ENCODE measurements at places on chromosomes 4 and X.

GRCh38 chr4:7638984-7639789 is 204.5 kb upstream of the PSAPL1 start:
- H3K27ac ChIP-seq: no peak overlapping the region
- peak overlapping the region; percentile 14 for H3K4me3 ChIP-seq
- DNase-seq: no peak
- no peaks in the 10 kb centered on the region for H3K4me1 ChIP-seq
- no peaks in the 10 kb centered on the region for H3K36me3 ChIP-seq

DNA sequence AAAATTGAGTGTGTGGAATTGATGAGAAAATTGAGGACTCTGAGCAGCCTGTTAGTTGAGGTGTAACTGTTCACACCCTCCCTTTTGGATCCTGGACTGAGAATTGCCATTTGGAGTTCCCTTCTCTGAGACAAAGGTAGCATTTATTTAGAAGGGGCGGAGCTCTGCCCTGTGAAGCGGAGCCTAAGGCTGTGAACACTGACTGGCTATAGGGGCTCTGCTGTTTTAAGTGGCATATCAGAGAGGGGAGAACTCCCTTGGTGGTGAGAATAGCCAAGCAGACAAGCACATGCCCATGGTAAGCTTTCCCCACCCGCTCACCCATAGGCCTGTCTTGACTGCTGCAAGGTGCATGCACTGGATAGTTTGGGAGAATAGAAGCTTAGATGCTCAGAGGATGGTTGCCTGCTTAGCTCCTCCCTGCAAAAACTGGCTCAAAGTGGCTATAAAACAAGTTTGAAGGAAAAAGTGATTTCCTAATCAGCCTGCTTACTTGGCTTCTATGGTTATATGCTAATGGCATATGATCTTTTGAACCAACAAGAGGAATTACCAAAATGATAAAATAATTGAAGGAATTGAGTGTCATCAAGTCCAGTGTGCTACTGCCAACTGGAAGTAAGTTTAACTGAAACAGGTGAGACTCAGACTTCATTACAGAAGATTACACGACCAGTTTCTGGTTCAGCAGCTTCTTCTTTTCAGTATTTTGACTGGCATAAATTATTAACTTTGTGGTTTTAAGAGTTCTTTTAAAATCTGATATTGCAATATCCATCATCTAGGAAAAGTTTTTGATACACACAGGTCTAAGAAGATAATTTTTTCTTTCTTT is 108.4 kb downstream of the AFF1 start:
- peaks cover 8% of the 10 kb centered on the region for H3K36me3 ChIP-seq
- H3K27me3 ChIP-seq: no peaks in the 10 kb centered on the region
- H3K4me3 ChIP-seq: no peak overlapping the region
- no peak for DNase-seq
- peaks cover 12% of the 10 kb centered on the region for H3K4me1 ChIP-seq

- peaks cover 1% of the 10 kb centered on the region for H3K36me3 ChIP-seq
- DNase-seq: no peak
- no peak overlapping the region for H3K4me3 ChIP-seq
- no peak overlapping the region for H3K27ac ChIP-seq
- no peaks in the 10 kb centered on the region for H3K27me3 ChIP-seq
Measured at GRCh38 chr4:30801876-30802275, 81.7 kb downstream of the PCDH7 start.

DNA sequence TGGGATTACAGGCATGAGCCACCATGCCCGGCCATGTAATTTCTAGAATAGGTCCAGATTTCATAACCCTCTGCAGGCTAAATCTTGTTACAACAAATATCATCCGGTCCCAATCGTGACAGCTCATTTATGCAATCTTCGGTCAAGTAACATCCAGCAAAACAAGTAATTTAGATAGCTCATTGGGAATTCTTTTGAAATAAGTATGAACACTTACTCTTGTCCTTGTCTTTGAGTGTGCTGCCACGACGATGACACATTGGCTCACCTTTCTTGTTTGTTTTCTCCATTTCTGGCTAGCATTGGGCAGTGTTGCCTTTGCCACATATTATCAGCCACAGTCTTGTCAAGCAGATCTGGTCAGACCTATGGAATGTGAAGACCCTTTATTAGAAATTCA is 92.0 kb downstream of the PHEX start:
- no peaks in the 10 kb centered on the region for H3K36me3 ChIP-seq
- peaks cover 11% of the 10 kb centered on the region for H3K4me1 ChIP-seq
- peak; percentile 78 for DNase-seq

DNA sequence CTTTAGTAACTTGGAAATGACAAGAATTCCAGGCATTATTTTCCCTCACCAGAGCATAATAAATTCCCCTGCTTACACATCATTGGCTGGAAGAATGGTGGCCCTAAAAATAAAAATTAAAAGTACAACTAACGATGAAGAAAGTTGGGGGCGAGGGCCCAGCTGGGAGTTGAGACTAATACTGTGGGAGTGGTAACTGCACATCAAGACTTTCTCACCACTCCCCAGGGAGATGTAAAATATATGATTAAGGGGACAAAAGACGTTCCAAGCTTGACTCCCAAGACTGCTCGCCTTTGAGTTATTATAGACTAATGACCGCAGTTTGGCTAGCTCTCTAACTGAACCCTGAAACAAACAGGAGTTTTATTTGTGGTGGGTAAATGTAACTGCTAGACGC is 30.0 kb downstream of the SMIM31 start:
- H3K27ac ChIP-seq: no peak overlapping the region
- H3K4me3 ChIP-seq: no peak overlapping the region
- no peak for DNase-seq
- H3K36me3 ChIP-seq: no peaks in the 10 kb centered on the region
- no peaks in the 10 kb centered on the region for H3K4me1 ChIP-seq
- no peaks in the 10 kb centered on the region for H3K27me3 ChIP-seq

- no peak overlapping the region for H3K27ac ChIP-seq
- no peaks in the 10 kb centered on the region for H3K36me3 ChIP-seq
- H3K4me1 ChIP-seq: no peaks in the 10 kb centered on the region
- no peak for DNase-seq
- H3K4me3 ChIP-seq: no peak overlapping the region
Measured at GRCh38 chr4:132865922-132866321, 283.2 kb upstream of the PCDH10 start.

GRCh38 chr4:66443008-66443407 is 772.7 kb upstream of the EPHA5 start:
- H3K27me3 ChIP-seq: no peaks in the 10 kb centered on the region
- DNase-seq: no peak
- no peak overlapping the region for H3K27ac ChIP-seq
- no peaks in the 10 kb centered on the region for H3K4me1 ChIP-seq

DNA sequence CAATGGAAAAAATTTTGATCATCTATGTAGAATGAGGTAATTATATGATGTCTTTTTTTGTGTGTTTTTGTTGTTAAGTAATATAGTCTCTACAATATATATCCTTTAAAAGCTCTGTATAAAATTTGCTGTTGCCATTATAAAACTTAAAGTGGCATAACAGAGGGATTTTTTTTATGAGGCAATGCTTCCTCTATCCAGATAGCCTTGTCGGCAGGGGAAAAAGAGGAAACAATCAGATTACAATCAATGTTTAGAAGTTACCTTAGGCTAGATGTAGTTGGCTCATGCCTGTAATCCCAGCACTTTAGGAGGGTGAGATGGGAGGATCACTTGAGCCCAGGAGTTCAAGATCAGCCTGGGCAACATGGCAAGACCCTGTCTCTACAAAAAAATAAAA is 86.8 kb downstream of the DIAPH2 start:
- H3K4me3 ChIP-seq: no peak overlapping the region
- H3K27me3 ChIP-seq: no peaks in the 10 kb centered on the region
- no peaks in the 10 kb centered on the region for H3K4me1 ChIP-seq
- DNase-seq: no peak
- H3K36me3 ChIP-seq: no peaks in the 10 kb centered on the region

DNA sequence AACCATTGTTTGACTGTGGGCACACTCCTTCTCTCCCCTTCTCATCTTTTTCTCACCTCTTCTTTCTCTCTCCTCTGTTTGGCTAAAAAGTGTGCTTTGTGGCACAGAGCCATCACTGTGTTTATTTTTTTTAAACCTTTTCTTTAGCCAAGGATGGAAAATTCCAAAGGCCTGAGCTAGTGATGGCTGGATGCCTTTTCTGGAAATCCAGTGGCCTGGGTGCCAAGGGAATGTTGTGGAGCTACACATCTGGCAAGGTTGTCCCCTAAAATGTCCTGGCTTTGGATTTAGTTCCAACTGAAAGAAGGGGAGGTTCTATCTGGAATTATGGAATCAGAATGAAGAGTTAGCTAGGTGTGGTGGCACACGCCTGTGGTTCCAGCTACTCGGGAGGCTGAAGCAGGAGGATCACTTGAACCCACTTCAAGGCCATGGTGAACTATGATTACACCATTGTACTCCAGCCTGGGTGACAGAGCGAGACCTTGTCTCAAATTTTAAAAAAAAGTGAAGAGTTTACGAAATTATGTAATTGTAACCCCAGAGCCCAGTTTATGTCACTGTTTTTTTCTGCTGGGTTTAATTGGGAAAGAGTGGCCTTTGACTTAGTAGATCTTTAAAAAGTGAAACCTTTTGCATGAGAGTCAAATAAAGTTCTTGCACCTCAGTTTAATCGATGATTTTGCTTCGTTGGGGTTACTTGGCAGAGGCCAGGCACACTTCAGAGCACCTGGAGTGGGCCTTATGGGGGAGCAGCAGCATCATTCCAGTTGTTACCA is 17.7 kb downstream of the DOCK11 start:
- H3K4me1 ChIP-seq: no peaks in the 10 kb centered on the region
- no peak overlapping the region for H3K4me3 ChIP-seq
- DNase-seq: no peak
- no peaks in the 10 kb centered on the region for H3K36me3 ChIP-seq
- H3K27me3 ChIP-seq: no peaks in the 10 kb centered on the region

- no peak overlapping the region for H3K27ac ChIP-seq
Measured at GRCh38 chr4:118950224-118950623, 61.6 kb downstream of the SYNPO2 start.

DNA sequence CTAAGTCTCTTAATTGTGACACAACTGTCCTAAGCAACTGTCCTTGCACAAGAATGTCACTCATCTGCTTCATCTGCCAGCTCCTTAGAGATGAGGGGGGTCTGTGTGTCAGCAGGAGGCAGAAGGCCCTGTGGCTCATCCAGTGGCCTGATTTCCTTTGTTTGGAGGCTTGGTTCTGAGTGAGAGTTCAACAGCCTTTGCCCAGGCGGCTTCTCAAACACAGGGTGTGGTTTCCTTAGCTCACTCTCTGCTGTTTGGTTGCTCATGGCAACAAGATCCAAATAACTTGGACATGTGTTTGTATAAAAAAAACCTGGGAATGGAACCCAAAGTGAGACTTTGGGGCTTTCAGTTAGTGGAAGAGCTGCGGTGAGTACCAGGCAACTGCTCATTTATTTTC is 46.6 kb downstream of the MAP7D3 start:
- H3K4me3 ChIP-seq: no peak overlapping the region
- peak; percentile 76 for DNase-seq
- no peak overlapping the region for H3K27ac ChIP-seq
- no peaks in the 10 kb centered on the region for H3K4me1 ChIP-seq
- no peaks in the 10 kb centered on the region for H3K36me3 ChIP-seq
- H3K27me3 ChIP-seq: no peaks in the 10 kb centered on the region

DNA sequence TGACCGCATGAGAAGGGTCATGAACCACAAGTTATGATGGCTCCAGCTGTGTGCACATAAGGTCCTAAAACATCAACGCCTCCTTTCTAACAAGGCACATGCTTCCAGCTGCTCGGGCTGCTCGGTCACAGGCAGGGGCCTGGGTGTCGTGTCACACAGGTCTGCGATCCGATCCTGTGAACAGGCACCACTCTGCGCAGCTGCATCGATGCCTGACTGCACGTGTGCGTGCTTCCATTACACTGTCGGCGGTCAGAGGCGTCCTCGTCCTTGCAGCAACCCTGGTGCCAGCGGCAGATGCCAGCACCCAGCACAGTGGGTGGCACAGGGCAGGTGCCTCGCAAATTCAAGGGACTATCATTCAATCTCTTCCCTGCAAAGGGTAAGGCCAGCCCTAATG is 23.9 kb downstream of the ZFYVE28 start:
- no peak for DNase-seq
- peaks cover 2% of the 10 kb centered on the region for H3K4me1 ChIP-seq
- no peaks in the 10 kb centered on the region for H3K36me3 ChIP-seq
- H3K4me3 ChIP-seq: no peak overlapping the region

DNA sequence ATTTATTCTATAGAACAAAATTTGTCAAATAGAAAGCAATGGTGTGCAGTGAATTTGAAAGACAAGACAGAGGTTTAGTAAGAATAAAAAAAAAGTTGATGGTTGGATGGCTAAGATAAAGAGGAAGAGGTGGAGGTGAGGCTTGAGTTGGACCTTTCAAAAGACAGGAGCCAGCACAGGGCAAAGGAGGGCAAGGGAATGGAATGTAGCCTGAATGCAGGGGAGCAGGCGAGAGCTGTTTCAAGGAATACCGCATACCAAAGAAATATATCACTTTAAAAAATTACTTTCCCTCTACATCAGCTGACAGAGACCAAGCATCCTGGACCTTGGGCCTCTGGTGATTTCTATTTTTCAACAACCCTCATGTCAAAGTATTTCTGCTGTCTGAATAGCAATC is 38.0 kb upstream of the CXXC4 start:
- no peaks in the 10 kb centered on the region for H3K4me1 ChIP-seq
- H3K36me3 ChIP-seq: no peaks in the 10 kb centered on the region
- no peak overlapping the region for H3K27ac ChIP-seq
- no peaks in the 10 kb centered on the region for H3K27me3 ChIP-seq
- no peak for DNase-seq

DNA sequence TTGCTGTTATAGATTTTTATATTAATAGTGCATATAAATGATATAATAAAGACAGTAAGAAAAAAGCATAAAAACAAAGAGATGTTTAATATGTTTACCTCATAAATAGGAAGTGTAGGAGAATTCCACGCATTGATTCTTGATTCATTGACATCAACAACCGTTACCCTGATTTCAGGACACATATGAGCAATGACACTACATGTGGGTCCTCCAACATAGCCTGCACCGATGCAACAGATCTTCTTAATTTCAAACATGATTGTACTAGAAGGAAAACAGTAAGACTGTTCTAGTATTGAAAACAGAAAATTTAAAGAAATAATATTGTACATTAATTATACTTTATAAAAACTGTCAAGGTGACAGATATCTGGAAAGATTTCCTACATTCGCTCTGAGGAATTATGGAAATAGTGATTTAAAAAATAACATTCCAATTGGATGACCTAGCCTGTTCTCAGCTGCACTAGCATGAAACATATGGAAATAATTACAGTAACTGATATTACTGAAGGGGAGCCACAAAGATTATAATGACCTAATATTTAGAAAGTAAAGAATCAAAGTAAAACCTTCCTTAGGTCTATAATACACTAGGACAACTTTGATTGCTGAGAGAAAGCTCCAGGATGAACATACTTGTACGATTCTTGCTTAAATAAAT is 5.9 kb downstream of the UGDH start:
- no peaks in the 10 kb centered on the region for H3K4me1 ChIP-seq
- peaks cover 15% of the 10 kb centered on the region for H3K36me3 ChIP-seq
- H3K4me3 ChIP-seq: no peak overlapping the region
- no peaks in the 10 kb centered on the region for H3K27me3 ChIP-seq

GRCh38 chr4:82848706-82849105 is 42.2 kb downstream of the SEC31A start:
- H3K27ac ChIP-seq: no peak overlapping the region
- DNase-seq: no peak
- no peaks in the 10 kb centered on the region for H3K27me3 ChIP-seq
- H3K4me3 ChIP-seq: no peak overlapping the region
- peaks cover 42% of the 10 kb centered on the region for H3K36me3 ChIP-seq
- no peaks in the 10 kb centered on the region for H3K4me1 ChIP-seq

- peaks cover 10% of the 10 kb centered on the region for H3K4me1 ChIP-seq
- peak overlapping the region; percentile 86 for H3K27ac ChIP-seq
- H3K36me3 ChIP-seq: no peaks in the 10 kb centered on the region
- H3K27me3 ChIP-seq: no peaks in the 10 kb centered on the region
Measured at GRCh38 chr4:159103384-159103990, 608 bp downstream of the RAPGEF2 start.
